ENCODE measurements at places on chromosomes 7 and 10. TPM values are rescaled to one million over a fixed set of nuclear protein-coding genes. Genes with fewer than 3 reads are reported as not detected.

The FAM25G gene
- not detected for total RNA-seq

The HHEX gene
- total RNA-seq: 10.1 TPM

The HOXA7 gene
- total RNA-seq: not detected

DNA sequence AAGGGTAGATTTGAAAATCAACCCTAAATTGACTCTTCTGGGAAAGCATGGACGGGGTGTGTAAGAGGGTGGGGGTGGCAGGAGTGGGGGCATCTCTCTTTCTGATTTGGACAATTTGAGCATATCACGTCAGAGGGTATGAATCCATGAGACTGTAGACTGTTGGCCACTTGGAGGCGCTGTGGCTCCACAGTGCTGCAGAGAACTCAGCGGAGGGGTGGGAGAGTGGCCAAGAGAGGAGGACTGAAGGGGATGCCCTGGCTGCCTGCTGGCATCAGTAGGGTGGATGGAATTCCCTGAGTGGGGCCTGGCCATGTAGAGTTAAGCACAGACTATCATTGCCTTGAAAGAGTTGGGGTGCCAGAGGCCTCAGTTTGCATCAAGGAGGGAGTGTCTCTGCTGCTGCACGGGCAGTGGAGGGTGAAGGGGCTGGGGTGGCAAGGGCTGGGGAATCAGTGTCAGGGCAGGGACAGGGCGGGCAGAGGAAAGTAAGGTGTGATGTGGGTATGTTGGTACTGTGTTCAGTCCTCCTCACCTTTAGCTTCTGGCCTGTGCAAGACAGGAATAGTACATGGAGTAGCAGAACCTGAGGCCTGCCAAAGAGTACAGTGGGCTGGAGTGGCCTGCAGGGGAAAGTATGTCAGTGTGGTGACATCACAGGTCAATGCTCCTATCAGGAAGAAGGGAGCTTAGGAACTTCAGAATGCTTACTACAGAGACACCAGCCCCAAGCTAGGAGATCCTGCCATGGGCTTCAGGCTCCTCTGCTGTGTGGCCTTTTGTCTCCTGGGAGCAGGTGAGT is 133.5 kb upstream of the PRSS58 start:
- DNase-seq: no peak

DNA sequence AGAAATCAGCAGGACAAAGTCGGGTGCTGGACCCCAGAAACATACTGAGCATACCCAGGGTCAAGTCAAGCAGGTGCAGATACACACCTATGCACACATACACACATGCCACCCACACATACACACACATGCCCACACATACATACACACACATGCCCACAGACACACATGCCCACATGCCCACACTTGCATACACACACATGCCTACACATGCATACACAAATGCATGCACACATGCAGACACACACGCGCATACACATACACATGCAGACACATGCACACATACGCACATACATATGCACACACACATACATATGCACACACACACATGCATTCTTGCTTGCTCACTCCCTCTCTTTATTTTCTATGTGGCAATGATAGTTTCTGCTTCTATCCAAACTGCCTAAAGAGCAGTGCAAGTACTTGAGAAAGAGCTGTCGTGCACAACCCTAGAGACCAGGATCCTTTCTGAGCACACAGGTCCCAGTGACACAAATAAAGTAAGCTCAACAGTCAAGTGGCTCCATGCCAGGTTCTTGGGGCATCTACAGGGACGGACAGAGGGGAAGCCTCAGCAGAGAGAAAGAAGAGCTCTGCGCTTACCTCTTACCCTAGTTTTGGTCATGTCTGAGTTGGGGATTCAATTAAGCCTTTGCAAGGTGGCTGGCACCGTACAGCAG is 83.7 kb downstream of the EBF3 start:
- DNase-seq: no peak

DNA sequence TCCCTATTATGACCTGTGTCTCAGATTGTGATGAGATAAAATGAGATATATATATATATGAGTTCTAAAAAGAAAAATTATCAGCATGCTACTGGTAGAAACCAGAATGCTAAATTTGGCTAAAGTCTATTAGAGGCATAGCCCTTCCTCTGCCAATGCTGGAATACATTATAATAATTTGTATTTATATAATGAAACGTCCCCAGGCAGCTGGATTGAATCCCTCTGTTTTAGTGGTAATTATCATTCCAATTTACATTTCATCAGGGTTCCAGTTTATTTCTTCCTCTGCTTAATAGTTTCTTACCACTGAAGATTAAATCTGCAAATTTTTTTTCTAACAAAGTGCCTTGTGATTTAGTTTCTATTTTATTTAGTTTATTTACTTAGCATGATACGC is 71.8 kb upstream of the ABI1 start:
- no peak for DNase-seq
